ENCODE measurements at places on chromosomes 12 and 14.

- DNase-seq: peak; percentile 7
These were observed 556 bp downstream of the TIMM9 start for GRCh38 chr14:58426670-58427280.

DNA sequence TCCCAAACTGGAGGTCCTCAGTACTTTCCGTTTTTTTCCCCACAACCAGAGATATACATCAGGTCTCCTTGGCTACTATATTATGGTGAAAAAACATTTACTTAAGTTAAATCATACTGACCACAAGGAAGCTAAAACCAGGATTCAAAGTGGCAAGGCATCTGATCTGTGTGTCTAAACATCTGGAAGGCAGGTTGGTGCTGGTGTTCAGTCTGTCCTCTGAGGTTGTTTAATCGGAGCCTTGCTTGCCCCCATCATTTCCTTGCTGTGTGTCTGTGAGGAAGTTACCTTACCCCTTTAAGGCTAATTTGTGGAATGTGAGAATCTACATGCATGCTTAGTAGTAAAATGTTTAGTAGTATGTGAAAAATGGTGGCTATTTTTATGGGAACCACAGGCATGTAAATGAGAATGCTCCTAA is 75.6 kb downstream of the GALNT4 start:
- no peak for DNase-seq

DNA sequence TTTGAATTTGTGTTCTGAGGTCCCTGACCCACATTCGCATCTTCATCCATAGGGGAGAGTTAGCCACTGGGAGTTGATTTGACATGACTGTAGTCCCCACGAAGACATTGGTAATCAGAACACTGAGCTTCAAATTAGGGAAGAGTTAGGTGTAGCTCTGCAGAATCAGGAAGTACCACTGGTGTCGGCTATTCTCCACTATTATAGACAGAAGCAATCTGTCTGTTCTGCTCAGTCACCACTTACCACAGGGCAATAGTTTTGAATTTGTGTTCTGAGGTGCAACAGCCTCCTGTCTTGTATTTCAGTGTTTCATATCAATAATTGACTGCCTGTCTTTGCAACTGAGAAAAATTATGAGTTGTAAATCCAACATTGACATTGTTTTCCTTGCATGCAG is 407.6 kb downstream of the LRFN5 start:
- DNase-seq: no peak

DNA sequence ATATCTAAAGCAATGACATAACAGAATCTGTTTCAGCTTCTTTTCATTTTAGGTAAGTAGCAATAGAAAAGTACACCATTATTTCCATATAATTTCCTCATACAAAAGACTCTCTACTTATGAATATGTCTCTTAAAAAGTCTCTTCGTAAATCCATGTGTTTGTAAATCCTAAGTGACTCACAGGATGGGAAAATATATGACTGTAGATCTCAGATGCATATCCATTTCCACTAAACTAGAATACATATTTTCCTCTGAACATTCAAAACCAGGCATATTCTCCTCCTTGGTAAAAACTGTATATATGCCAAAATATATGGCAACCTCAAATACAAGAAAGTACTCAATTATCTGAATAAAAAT is 93.6 kb downstream of the TXNDC16 start:
- no peak for DNase-seq

GRCh38 chr12:96906498-96906848 is 584 bp upstream of the NEDD1 start:
- no peak for DNase-seq

GRCh38 chr14:55513491-55513890 is 66.5 kb upstream of the KTN1 start:
- no peak for DNase-seq

DNA sequence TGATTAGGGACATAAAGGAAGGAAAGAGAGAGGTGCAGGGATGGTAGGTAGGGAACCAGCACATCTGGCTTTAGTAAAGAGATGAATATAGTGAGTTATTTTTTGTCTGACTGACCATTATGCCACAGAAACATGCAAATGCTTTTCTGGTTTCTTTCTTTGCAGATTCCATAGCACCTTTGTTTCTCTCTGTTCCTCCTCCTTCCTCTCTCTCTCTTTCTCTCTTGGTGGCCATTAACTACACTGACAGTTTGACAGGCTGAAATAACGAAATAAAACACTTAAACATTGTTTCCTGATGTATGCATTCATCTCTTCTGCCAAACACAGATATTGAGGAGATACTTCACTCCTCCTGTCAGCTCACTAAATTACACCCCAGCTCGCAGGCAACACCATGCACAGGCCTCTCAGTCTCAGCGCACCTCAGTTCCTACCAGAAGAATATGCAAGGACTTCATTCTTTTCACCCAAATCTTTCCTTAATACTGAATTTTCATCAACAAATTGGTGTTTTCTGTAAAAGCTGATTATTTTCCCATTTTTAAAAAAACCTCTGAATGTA is 406.9 kb upstream of the SOX5 start:
- DNase-seq: no peak

GRCh38 chr12:110193196-110193595 is 69.0 kb downstream of the IFT81 start:
- no peak for DNase-seq

- DNase-seq: no peak
These were observed 148.4 kb upstream of the PLEKHG7 start for GRCh38 chr12:92554158-92555073.

Measured in stimulated activated CD8-positive, alpha-beta memory T cell treated with anti-CD3 and anti-CD28 coated beads, Interleukin-7, amount 100 ng/mL, for 1 hour (primary cell).